ENCODE measurements at places on chromosomes 6 and 20.

- peak; percentile 57 for DNase-seq
These were observed 669 bp upstream of the PEX6 start for GRCh38 chr6:42979523-42980177.

GRCh38 chr20:7672571-7672970 lies 267.7 kb downstream of the HAO1 start:
- no peak for DNase-seq

DNA sequence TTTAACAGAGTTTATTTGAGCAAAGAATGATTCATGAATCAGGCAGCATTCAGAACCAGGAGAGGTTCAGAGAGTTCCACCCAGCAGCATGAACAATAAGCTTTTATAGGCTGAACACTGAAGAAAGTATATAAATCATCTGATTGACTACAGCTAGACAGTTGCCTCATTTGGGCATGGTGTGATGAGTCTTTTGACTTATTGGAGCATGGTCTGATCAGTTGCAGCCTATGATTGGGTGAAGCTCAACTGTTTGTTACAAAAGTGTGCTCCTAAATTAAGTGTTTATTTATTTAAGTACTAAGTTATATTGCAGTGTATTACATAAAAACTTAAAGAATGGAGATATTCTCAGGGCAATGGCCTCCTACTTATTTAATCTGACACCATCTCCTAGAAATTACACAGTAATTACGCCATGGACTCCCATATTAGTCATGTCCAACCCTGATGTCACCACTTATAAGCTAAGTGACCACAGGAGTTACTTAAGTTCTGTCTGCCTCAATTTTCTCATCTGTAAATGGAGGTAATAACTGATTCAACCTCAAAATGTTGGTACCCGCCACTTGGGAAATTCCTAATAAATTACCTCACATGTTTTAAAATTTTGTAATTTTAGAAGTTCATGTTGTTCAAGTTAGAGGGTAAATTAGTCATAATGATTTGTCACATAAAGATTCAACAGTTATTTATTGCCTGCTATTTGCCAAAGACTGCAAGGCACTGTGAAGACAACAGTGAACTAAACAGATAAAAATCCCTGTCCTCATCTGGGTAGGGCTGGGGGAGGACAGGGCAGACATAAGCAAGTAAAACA lies 15.2 kb upstream of the ROS1 start:
- DNase-seq, result no peak

- no peak for DNase-seq
These were observed 40.5 kb upstream of the BHLHE23 start for GRCh38 chr20:63047267-63047666.

DNA sequence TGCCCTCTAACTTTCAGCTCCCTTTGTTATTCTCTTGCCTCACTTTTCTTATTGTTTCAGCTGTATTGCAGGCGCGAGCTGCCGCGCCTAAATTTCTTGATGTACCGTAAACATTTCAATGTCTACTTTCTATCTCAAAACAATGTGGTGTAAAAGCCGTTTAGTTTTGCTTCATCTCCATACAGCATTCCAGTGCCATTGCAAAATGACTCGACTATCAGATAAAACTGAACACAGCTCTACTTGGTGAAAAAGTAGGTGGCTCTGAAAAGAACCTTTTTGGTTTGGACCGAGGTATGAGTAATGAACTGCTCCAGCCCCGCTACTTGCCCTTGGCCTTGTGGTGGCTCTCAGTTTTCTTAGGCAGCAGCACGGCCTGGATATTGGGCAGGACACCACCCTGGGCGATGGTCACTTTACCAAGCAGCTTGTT lies 74.6 kb downstream of the OR2B2 start:
- peak; percentile 70 for DNase-seq

GRCh38 chr6:1025821-1026220 lies 286.1 kb upstream of the FOXQ1 start:
- no peak for DNase-seq

- peak; percentile 94 for DNase-seq
These were observed 2.3 kb upstream of the MARCKS start for GRCh38 chr6:113854531-113855499.

GRCh38 chr6:168671863-168672546 lies 231.0 kb downstream of the SMOC2 start:
- DNase-seq, result no peak

DNA sequence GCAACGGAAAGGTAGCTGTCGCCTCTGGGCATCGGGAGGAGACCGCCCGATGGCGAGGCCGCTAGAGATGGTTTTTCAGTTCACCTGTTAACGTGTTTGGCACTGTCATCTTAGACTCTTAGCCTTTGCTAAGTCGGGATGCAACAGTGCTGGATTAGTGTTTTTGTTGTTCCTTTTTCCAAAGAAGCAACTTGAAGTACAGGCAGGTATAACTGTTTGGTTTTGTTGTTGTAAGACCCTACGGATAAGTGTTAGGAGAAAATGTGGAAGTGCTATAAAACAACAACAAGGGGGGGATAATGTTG lies 723 bp downstream of the MANEA start:
- no peak for DNase-seq

DNA sequence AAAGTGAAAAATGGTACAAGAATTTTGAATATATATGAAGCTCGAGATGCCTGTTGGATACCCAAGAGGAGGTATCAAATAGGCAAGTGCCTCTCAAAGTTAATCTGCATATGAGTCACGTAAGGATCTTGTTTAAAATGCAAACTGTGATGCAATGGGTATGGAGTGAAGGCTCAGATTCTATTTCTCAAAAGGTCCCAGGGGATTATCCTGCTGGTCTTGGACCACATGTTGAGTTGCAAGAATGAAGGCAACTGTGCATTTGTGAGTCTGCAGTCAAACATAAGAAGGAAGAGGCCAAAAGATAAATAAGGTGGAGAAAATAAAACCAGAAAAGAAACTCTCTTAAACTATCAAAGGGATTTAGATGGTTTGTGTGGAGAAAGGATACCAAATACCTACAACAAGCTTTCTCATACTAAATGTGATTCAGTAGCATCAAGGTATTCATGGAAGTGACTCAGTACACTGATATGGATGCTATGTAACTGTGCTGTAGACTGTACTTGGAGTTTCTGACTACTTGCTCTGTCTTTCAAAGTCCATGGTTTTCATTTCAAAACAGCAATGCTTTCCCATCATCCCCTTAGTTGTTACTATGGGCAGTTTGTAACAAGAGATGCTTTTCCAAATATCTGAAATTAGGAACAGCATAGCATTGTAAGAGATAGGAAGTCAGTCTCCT lies 106.3 kb downstream of the GFRAL start:
- DNase-seq, result no peak

DNA sequence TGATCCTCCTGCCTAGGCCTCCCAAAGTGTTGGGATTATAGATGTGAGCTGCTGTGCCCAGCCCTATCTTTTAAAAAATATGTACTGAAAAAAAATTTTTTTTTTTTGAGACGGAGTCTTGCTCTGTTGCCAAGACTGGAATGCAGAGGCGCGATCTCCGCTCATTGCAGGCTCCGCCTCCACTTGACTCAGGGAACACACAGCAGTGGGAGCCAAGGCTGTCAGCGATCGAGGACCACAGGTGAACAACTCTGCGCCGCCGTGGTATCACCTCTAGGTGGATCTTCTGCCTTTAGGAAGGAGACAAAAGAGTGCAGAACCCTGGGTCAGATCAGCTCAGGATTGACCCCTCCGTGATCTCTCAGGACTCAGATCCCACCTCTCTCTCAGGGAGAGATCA lies 13.7 kb downstream of the RAET1E start:
- DNase-seq, result no peak

- DNase-seq, result no peak
These were observed 5.1 kb downstream of the DEF6 start for GRCh38 chr6:35302604-35303241.

- DNase-seq, result peak; percentile 23
These were observed 129.5 kb upstream of the PTPN1 start for GRCh38 chr20:50380697-50381040.

DNA sequence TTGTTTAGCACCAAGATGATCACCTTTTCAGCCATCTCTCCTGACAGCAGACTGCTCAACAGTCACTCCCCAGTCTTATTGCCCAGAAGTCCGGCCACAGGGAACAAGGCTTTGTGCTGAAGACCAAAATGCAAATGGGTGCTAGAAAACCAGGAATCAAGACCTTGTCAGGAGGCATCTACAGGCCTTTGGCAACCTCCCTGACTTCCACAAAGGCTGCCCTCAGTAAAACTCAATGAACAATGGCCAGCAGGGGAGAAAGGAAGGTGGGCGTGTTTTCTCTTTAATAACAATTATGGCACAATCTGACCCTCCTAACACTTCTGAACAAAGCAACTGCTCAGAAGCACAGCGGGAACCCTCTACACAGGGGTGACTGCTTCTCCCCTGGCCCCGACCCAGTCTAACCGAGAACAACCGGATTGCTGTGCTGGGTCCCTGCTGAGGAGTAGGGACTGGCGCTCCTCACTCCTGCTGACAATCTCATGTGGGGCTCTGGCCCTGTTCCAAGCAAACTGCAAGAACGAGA lies 41.6 kb downstream of the PLCG1 start:
- DNase-seq, result no peak

GRCh38 chr6:134642279-134642678 lies 307.6 kb downstream of the ALDH8A1 start:
- DNase-seq, result peak; percentile 37

- DNase-seq, result no peak
These were observed 41.7 kb upstream of the REV3L start for GRCh38 chr6:111524735-111525134.

- DNase-seq, result no peak
These were observed 18.8 kb downstream of the RFPL4B start for GRCh38 chr6:112365952-112366351.

- DNase-seq, result no peak
These were observed 38.9 kb downstream of the BMP5 start for GRCh38 chr6:55836481-55836880.

DNA sequence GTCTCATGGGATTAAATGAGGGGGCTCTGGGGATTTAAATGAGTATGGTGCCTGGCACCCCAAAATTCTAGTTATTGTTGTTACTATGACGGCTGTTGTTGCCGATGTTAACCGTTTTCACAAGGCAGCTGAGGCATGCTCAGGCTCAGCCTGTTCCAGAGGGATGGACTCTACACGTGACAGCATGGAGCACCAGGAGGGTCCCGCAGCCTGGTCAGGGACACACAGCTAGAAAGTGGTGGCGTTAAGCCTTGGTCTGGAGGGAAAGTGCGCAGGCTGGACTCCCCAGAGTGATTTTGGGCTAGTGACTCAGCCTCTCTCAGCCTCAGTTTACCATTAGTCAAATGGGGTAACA lies 7.0 kb downstream of the FAM110A start:
- no peak for DNase-seq

DNA sequence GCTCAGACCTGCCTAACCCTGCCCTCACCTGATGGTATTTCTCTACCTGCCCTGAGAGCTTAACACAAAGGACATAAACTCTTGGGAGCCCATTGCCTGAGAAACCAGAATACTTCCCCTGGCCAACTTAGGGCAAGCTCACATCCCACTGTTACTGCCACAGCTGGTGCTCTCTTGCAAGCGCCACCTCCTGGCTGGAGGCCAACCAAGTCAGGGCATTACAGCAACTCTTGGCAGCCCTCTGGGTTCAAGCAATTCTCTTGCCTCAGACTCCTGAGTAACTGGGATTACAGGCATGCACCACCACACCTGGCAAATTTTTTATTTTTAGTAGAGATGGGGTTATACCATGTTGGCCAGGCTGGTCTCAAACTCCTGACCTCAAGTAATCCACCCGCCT lies 70.1 kb downstream of the HECA start:
- DNase-seq, result no peak

DNA sequence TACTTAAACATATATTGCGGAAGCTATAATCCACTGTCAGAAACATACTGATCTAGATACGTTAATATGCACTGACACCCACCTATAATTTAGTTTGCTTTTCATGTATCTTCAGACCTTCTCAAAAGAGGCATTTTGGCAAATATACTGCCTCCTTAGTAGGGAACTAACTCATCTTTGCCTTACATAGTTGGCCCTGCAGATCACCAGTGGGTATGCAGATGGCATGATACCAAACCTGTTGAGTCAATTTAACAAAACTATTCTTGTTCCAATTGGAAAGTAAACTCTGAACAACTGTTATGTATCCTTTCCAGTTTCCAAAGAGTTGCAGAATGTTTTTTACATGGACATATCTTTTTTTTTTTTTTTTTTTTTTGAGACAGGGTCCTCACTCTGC lies 35.6 kb upstream of the TBC1D20 start:
- DNase-seq, result no peak

DNA sequence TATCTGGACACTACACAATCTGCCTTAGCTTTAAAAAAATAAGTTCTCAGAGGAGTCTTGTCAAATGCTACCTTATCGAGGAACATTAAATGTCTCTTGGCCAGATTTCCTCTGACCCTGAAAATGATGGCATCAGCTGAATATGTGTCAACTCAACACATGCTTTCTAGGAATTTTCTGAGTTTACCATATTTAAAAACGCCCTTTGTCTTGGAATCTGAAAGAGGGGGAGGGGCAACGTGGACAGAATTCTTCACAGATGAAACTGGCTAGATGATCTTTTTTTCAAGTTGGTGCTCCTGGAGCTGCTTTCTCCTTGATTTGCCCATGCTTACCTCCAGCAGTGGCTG lies 5.1 kb downstream of the SOX4 start:
- no peak for DNase-seq

DNA sequence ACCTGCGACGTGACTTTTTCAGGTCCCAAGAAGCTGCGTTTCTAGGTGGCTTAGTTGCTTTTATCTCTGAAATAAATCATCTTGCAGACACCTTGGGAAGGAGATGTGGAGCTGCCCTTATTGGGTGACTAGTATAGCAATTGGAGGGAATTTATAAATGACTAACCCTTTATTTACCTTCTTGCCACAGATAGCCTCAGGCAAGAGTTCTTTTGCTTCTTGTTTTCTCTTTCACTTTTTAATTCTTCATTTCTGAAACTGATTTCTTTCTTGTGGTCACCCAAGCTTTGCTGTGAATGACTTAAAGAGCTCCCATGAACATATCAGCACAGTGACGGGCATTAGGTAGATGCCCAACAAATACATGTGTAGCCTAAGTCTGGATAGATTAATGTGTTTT lies 3.0 kb downstream of the ADGRF4 start:
- no peak for DNase-seq

- DNase-seq, result no peak
These were observed 77.7 kb downstream of the ASCC3 start for GRCh38 chr6:100803264-100804045.

DNA sequence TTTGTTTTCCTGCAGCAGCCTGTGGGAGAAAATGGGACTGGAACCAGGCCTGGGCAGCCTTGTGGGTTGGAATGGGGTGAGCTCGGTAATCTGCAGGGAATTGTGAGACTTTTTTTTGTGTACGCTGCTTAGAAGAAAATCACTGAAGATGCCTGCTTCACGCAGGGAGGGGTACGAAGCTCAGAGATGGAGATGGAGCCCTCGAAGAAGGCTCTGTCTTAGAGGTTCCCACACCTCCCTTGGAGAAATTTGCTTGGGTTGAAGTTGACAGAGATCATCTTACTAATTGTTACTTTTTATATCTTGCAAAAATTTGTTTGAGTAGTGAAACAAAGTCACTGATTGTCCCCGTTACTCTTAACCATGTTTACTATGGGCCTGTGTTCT lies 894 bp downstream of the PYGB start:
- no peak for DNase-seq

Measured in skin of body (tissue), 3 donors.